Naive B cell (primary cell): ENCODE measurements at places on chromosomes 5 and 9.
A peak's percentile ranks its signal among the peaks of the same experiment; 100 is the strongest.

- no peak for DNase-seq
Measured at GRCh38 chr9:72933730-72934665, 18.9 kb downstream of the ALDH1A1 start.

DNA sequence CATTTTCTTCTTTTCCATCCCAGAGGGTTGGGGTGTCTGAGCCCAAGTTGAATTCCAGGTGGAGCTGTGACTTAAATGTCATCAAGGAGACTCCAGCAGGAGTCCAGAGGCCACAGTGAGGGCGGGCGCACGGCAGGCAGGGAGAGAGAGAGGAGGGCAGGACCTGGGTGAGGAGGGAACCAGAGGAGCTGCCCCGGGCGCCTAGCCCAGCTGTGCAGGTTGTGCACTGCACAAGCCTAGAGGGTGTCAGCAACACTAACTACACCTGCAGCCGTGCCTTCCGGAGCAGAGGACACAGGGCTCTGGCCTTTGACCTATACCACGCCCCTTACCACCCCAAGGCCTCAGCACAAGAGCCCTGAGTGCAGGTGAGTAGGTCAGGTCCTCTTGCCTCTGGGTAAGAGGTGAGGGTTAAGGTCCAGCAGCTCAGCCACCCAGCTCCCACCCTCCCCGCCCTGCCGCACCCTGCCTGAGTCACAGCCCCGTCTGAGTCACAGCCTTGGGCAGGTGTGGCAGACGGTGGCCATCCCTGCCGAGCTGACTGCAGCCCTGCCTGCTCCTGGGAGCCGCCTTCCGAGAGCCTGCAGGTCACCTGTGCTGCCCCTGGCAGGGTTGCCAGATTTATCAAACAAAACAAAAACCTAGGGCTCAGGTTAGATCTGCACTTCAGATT, 6.4 kb upstream of the AGPAT2 start:
- no peak for DNase-seq

DNA sequence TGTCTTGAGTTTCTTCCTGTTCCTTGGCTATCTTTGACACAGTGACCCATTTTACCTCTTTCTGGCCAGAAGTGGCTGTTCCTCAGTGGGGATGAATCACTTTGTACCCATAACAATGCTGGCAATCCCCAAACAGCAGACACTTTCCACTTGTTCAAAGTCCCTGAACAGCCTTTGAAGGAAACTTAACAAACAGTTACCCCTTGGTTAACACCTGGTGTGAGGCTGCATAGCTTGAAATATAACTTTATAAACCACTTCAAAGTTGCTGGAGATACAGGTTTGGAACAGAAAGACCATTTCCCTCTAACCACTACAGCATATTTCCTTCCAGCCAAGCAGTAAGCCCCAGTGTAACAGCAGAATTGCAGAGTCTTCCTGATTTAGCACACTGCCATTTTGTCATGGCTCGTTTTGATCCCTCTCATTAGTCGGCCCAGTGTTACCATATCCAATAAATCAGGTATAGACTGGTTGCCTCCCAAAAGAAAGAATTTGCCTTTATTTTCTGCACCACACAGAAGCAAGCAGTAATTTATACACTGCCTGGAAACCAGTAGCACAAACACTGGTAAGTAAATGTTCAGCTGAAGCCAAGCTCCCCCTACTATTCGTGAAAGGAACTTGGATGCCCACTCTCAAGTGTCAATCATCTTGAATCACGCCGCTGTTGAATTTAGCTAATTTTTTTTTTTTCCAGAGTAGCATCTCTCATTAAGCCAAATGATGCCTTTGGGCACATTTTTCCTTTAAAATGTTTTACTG, 225.9 kb downstream of the PIK3R1 start:
- no peak for DNase-seq

GRCh38 chr5:109312695-109313094, 97.1 kb downstream of the PJA2 start:
- no peak for DNase-seq

DNA sequence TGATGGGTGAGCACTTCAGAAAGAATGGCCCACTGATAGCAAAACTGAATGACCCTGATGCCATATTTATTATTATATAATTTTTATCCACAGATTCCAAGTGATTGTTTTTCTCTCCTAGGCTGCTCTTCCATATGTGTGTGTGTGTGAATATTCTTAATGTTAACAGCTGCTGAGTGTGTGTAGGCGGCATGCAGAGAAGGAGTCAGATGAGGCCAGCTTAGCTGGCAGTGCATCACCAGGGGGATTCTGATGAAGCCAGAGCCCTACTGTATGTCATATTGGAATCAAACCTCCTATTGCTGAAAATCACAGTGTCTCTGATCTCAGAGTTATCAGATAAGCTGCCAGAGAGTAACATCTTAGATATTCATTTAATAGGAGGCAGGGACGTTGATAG, 177.1 kb downstream of the DMAC1 start:
- no peak for DNase-seq

DNA sequence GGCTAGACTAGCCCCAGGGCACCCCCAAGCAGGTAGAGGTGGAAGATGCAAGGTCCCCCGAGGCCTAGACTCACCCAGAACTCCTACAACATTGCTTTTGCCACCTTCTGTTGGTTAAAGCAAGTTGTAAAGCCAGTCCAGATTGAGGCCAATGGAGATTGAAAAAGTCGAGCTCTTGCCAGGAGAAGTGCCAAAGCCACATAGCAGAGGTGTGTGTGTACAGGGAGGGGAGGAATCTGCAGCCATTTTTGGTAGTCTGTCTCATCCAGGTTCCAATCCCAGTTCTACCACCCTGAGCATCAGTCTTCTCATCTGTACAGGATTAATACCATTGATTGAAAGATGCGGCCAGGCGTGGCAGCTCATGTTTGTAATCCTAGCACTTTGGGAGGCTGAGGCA, 12.3 kb upstream of the URM1 start:
- no peak for DNase-seq

DNA sequence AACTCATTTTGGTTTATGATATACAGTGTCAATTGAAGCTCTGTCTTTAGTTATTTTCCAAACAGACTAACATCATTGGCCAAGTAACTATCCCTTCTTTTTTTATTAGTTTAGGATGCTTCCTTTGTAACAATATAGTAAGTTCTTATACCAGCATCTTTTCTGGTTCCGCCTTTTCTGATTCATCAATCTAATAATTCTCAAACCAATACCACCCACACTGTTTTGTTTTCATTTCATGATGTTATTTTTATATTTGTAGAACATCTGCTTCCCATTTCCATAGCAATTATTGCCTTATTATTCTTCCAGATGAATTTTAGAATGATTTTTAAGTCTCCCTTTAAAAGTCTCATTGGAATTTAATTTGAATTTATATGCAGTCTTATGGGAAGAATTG, 218.1 kb downstream of the RFK start:
- no peak for DNase-seq

DNA sequence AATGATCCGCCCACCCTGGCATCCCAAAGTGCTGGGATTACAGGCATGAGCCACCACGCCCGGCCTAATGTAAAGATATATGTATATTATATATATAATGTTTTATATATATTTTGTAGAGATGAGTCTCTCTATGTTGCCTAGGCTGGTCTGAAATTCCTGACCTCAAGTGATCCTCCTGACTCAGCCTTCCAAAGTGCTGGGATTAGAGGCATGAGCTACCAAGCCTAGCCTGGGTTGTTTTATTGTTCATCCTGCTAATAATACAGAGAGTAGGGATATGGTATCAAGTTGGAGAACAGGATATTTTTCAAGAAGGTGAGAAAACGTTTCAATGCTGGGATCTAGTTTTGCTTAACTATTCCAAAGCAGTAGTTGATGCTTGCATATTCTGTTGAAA, 2.9 kb downstream of the SEC24A start:
- no peak for DNase-seq

GRCh38 chr5:142520885-142521284, 165.0 kb downstream of the FGF1 start:
- DNase-seq = no peak

DNA sequence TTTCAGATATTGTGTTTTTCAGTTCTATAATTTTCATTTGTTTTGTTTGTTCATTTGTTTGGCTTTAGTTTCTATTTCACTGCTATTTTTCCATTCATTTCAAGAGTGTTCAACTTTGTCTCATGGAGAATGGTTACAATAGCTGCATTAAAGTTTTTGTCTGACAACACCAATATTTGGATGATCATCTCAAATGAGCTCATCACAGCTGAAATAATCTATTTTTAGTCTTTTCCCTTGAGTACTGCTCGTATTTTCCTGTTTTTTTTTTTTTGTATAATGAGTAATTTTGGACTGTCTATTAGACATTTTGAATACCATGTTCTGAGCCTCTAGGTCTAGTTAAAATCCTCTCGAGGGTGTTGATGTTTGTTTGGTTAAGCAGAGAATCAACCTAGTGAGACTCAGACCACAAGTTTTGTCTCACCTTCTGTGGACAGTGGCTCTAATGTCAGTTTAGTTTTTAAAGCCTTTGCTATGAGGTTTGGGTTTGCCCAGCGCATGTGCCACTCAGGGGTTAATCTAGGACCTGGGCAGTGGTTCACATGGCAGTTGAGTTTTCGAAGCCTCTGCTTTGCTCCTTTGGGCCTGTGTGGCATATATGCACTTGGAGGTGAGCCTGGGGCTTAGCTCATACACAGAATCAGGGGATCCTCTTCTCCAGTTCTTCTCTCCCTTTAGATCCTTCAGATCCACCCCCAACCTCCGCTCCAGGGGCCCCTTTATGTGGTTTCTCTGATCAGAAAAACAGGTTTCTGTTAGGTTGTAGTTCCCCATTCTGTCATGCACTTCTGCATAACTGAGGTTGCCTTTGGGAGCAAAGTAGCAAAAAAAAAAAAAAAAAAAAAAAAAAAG, 79.8 kb downstream of the ARSB start:
- DNase-seq = peak; percentile 24

DNA sequence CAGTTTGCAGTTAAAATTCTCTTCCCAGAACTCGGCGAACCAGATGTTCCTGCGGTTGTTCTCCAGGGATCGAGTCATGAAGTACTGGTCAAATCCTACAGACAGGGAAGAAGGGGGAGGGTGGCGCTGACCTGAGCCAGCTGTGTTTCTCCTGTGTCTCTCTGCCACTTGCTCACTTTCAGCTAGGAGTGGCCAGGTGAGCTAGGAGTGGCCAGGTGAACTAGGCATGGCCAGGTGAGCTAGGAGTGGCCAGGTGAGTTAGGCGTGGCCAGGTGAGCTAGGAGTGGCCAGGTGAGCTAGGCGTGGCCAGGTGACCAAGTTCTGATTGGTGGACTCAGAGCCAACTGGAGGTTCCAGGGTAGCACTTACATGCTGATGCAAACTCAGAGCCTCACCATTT, 5.8 kb downstream of the GRM6 start:
- no peak for DNase-seq

DNA sequence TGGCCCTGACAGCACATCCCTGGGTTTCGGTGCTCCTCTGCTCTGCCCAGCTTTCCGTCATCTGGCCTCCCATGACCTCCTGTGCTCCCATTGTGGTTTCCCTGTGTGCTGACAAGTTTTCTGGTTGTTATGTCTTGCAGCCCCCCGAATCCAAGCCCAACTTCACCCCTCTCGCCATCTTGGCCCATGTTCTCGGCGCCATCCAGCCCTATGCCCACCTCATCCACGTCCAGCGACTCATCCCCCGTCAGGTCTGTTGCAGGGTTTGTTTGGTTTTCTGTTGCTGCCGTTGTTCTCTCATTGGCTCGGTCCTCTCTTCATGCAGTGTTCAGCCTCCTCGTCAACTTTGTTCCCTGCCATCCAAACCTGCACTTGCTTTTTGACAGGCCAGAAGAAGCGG, 196.4 kb downstream of the NR3C1 start:
- no peak for DNase-seq

DNA sequence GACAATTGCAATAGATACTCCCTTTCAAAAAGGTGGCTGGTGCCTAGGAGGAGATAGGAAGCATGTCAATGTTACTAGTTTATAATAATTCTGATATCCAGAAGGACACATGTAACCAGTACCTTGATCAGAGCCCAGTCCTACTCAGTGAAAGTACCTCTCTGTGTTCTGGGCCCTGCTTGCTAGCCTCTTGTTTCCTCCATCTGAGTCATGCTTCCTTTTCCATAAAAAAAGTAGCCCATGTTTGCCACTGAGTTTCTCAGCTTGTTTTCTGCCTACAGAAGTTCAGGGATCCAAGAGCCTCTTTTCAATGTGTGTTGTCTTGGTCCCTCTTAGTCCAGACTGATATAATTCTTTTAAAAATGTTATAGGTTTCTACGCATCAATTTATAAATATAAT, 149.0 kb downstream of the SSBP2 start:
- no peak for DNase-seq

DNA sequence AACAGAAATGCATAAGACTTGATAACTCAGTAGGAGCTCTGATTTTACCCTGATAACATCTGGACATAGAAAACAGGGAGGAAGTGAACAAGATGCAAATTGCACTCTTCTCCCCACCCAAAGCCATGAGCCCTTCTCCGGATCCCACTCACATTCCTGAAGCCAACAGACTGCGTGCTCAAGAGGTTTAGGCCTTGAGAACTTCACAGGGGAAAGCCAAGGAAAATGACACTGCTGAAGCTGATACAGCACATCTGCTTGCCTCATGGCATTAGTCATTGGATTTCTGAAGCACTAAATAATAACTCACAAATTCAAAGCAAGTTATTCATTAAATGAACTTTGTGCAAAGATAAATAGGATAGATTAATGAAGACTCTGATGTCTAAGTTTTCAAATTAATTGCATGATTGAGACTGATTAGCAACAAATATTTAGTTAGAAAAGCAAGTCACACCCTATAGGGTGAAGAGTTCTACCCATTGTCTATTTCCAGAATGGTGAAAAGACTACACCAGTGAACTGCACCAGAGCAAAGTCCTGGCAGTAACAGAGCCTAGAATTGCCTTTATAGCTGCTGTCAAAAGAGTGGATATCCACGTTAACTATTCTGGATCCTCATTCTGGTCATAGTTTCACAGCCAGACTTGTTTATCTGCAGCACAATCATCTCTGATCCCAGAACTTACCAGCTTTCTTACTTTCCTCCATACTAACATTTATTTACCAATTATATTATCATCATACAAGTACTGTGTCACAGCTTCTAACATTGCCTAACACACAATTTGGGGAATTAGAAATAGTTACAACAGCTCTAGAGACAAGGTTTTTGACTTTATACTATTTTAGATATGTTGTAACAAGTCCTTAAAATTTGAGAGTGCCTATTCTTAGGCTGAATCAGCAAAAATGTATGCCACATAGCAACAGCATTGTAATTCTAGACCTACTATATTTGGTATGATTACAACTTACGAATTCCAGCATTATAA, 432.1 kb upstream of the RGMB start:
- DNase-seq = no peak

DNA sequence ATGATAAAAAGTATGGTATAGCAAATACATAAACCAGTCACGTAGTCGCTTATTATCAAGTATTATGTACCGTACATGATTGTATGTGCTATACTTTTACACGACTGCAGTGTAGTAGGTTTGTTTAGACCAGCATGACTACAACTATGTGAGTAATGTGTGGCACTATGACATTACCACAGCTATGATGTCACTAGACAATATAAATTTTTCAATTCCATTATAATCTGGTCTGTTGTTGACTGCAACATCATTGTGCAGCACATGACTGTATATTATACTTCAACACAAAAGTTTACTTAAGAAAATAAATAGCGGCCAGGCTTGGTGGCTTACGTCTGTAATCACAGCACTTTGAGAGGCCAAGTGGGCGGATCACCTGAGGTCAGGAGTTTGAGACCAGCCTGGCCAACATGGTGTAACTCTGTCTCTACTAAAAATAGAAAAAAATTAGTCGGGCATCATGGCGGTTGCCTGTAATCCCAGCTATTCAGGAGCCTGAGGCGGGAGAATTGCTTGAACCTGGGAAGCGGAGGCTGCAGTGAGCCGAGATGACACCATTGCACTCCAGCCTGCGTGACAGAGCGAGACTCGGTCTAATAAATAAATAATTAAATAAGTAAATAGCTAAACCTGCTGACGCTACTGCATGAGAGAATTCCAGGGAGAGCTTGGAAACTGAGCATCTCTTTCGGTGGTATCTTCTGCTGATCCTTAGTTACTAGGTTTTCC, 24.6 kb upstream of the JADE2 start:
- no peak for DNase-seq
